GM04503 (cell line): ENCODE measurements at places on chromosomes 1 and 21.

GRCh38 chr1:108691128-108691941, 775 bp upstream of the PRPF38B start:
- DNase-seq = no peak

DNA sequence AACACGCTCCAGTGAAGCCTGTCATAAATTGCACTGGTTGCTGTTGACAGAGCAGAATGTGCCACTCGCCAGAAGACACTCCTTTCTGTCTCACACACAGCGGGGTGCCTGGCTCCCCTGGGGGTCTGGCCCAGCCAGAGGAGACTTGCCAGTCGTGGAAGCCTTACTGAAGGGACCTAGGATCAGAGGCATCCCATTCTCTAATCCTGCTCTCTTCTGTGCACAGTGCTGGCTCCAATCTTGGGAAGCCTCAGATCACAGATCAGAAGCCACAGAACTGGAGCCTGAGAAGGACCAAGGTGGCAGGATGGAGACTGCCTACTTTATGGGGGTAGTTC, 1.4 kb downstream of the SLC9A1 start:
- no peak for DNase-seq

- no peak for DNase-seq
These were observed 22.3 kb upstream of the MFN2 start for GRCh38 chr1:11957897-11958296.

DNA sequence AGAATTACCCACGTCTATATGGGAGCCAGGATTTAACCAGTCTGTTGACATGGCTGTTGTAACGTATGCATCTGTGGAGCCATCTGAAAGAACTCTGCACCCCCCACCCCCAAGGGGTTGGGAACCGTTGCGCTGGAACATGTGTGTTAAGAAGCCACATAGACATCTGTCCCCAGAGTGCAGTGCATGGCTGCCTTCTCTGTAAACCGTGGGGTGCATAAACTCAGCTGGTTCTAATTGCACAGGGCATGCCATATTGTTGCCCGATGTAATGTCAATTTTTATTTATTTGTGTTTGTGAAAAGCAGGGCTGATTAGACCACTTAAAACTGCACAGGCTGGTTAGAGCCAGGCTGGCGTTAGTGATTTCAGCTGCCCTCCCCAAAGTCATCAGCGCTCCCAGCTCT, 70.1 kb upstream of the ROR1 start:
- DNase-seq = no peak

DNA sequence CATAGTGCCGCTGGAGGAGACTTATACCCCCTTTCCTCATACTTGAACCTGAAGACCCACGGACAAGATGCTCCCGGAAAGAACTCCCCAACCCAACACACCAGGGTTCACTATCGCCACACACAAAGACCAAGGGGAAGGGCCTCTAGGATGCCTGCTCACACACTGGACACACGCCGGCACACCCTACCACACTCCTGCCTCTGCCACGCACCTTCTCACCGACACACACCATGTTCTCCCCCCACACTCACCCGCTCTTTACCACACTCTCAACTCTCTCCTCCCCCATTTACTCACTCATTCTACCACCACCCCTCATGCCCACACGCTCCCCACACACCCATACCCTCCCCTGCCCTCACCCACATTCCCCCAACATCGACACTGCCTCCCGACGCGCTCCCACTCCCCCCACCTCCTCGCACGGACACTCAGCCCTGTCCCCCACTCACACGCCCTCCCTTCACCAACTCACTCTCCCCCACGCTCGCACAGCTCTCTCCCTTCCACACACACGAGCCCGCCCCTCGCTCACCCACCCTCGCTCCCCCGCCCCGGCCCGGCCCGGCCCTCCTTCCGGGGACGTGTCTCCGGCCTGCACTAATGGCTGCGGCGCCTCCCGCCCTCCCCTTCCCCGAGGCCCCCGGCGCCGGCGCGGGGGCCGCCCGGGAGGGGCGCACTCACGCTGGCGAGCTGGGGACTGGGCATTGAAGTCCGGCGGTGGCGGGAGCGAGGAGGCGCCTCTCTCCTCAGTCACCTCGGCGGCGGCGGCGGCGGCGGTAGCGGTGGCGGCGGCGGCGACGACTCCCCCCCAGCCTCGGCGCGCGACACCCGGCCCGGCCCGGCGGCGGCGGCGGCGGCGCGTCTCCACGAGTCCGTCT, 626 bp downstream of the PTP4A2 start:
- DNase-seq = no peak

DNA sequence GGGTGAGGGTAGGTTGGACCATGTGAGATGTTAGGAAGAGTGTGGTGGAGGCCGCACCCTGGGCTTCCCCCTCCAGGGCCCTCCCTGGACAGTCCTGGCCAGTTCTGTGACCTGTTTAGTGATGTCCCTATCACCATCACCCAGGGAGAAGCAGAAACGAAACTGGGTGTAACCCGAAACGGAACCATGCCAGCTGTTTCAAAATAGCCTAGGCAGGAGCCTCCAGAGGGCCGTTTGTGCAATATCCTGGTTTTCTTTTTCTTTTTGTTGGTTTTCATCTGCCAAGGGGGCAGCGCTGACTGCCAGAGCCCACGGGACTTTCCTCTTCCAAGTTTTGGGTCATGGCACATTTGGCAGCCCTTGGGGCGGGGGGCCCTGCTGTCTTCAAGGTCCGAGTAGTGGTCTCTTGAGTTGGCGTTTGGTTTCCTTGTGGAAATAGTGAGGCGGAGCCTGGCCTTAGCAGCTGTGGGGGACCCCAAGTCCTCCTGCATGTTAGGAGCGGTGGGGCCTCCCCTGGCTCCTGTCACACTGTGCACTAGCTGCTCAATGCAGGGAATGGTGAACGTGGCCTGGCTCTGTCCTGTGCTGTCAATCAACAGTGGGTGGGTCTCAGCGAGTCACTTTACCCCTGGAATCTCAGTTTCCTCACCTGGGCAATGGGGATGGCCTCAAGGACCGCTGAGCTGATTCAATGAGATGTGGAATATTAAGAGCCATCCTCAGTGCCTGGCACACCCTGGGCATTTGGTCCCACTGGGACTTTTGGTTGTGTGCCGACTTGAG, 90.7 kb downstream of the ARHGEF10L start:
- no peak for DNase-seq

GRCh38 chr1:17789926-17790325, 34.8 kb downstream of the ACTL8 start:
- no peak for DNase-seq

GRCh38 chr1:86567341-86567740, 20.5 kb downstream of the CLCA4 start:
- DNase-seq = no peak

GRCh38 chr1:26730695-26731094, 34.9 kb downstream of the ARID1A start:
- no peak for DNase-seq

DNA sequence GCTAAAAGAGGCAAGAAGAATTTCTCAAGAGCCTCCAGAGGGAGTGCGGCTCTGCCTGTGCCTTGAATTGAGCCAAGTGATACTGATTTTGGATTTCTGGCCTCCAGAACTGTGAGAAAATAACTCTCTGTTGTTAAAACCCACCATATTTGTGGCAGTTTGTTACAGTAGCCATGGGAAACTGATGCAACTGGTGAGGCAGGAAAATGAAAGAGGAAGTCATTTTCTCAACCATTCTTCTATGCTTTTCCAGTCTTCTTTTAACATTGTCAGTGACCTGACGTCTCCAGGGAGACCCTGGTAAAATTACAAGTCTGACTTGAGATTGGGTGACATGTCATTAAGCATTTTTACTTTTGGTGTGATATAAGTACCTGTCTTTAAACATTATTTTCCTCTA, 5.8 kb downstream of the OR6P1 start:
- DNase-seq = no peak
